ENCODE measurements at places on chromosomes 13 and 19.

DNA sequence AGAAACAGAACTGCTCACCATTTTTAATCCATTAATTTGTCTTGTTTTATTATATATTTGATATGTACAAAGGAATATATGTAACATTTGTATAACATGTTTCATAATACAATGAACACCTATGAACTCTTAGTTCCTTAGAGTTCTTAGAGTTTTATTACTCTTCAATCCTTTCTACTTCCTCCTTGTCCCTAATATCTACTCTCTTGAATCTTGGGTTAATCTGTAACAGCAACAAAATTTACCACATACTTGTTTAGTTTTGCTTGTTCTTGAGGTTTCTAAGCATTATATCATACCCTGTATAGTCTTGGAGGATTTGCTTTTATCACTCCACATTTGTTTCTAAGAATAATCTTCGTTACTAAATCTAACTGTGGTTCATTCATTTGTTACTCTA is 151.4 kb downstream of the PDS5B start:
- no peak for DNase-seq

DNA sequence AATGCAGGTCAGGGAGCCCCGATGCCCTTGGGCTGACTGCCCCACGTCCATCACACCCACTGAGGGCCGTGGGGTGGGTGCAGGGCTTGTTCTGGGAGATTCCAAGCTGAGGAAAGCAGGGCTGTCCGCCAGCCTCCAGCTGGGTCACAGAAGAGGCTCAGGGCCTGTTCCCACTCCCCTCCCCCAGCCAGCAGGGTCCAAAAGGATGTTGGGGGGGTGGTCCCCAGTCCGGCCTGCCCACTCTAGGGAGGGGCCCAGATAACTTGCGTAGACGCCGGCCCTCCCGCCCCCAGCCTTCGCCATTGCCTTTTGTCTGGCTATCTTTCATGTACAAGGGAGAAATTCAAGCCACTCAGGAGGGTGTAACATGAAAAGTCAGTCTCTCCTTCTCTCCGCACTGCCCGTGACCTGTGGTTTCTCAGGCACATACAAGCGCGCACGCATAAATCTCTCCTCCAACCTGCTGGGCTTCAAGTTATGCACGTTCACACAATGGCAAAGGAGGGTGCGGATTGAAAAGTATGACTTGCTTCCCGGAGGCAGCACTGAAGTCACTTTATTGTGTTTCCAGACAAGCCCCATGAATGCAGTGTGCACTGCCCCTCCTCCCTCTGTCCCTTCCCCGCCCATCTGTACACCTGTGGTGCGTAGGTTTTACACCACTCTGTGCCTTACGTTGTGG is 20.2 kb downstream of the CARM1 start:
- no peak for DNase-seq

GRCh38 chr13:75635101-75635827 is 866 bp upstream of the LMO7 start:
- no peak for DNase-seq

GRCh38 chr13:95124959-95125358 is 176.3 kb downstream of the ABCC4 start:
- no peak for DNase-seq

GRCh38 chr19:48393559-48394330 is at the start of gene GRIN2D:
Gene GRIN2D, plus strand, starts transcription at chr19:48393668. Its CDS starts 4,725 bp downstream, at chr19:48398393.
- DNase-seq = no peak

GRCh38 chr13:110281736-110282135 is 25.2 kb downstream of the COL4A1 start:
- DNase-seq = no peak

DNA sequence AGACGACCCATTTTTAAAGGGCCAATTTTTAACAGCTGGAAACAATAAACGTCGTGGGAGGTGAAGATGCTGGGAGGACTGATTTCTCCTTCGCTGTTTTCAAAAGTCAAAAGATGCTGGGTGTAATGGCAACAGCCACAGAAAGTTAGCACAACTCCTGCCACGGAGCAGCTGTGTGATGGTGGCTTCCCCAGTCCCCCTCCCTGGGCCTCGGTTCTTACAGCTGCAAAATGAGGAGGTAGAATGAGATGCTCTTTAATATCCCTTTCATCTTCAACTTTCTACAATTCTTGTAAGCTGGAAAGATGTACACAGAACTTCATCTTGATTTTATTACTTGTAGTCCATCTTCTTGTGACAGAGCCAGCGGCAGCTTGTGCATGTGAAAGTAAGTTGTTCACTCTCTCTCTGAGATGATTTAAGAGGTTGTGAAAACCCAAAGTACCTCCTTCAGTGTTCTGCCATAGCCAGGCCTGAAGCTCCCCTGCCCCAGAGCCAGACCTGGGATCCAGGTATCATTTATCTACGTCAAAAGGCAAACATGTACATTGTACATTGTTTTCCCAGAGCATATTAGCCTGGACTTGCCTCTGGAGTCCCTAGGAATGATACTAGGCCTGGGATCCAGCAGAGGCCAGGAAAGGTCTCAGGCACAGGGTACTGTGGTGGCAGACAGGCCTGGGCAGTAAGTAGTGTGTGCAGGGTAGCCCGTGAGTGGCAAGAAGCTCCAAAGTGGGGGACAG is 3.4 kb upstream of the UBE2L5 start:
- DNase-seq = no peak

GRCh38 chr13:59064042-59064441 is 1099.7 kb downstream of the DIAPH3 start:
- no peak for DNase-seq

DNA sequence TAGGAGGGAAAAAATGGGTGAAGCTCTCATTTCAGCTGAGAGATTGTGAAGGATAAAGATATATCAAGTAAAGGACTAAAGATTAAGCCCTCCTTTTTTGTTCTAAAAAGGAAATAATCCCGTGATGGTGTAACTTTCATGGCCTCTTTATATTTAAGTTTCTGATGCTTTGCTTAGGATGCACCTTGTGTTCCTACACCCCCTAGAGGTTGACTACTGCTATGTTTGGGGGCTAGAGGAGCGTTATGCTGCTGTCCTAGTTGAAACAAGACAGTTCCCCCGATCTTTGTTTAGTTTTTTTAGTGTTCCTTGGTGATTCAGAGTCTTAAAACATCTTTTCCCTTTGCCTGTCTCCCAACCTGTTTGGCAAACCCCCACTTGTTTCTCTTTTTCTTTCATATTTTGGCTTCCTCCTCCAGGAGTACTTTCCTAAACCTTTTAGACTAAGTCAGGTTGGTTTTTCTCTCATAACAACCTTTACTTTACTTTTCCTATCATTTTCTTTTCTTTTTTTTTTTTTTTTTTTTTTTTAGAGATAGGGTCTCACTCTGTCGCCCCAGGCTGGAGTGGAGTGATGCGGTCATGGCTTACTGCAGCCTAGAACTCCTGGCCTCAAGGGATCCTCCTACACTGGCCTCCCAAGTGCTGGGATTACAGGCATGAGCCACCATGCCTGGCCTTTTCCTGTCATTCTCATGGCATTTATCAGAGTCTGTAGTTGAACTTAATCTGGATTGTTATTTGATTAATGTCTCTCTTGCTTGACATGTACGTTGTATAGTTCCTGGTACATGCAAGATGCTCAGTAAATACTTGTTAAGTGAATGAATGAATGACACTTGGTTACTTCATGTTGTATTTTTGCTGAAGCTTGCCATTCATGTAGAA is 2.8 kb downstream of the UBA2 start:
- no peak for DNase-seq

DNA sequence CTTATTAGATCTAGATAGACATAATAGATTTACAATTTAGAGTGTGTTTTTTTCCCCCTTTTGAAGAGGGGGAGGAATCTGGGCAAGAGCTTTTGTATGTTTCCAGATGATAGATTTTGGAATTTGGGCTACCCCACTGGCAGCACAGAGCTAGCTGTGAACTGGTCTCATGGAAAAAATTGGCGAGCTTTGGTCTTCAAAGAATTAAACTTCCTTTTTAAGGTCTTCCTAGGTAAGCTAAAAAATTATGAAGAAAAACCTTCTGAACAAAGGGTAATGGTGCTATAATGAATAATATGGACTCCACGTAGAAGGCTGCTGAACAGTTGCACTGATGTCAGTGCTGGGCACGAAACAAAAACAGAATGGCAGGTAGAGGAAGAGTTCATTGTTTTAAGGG is 109.3 kb downstream of the ZIC5 start:
- DNase-seq = no peak

- DNase-seq = no peak
Measured at GRCh38 chr19:52691737-52692136, 43.1 kb downstream of the ZNF611 start.

GRCh38 chr19:1166872-1167573 is 7.0 kb downstream of the SBNO2 start:
- DNase-seq = no peak

DNA sequence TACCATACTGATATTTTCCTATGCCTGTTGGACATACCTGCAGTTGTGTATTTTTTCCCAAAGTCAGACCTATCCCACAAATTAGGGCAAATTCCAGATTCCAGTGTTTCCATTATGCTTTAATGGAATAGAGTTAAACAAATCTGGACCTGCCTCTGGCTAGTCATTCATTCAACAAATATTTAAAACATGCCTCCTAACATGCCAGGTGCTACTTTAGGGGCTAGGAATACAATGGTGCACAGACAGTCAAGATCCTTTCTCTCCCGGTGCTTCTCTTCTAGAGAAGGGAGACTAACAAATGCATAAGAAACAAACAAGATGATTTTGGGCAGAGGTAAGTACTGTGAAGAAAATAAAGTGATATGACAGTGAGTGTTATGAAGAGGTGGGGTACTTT is 7.5 kb upstream of the WDFY2 start:
- DNase-seq = no peak

DNA sequence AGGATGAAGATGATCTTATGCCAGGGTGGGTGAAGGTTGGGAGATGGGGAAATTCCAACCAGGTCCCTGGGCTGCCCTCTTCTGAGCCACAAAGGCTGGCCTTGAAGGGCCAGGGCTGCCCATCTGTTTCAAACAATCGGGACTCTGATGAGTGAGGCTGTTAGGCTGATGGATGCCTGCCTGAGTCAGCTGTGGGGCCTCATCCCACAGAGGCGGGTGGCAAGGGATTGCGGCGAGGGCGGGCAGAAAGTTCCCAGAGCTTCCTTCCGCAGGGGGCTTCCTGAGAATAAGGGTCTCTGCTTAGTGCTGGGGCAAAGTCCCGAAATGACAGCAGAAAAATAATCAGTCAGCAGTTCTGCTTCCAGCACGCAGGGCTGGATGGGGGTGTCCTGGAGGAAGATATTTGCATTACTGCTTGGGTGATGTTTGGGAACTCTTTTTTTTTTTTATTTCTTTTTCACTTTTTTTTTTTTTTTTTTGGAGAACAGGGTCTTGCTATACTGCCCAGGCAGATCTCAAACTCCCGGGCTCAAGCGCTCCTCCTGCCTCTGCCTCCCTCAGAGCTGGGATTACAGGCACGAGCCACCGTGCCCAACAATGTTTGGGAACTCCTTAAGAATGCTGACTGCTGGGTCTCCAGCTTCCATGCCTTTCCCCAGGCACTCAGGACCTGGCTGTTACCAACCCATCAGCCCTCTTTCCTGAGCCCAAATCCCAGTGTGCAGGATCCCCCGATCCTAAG is 14.1 kb downstream of the SH3GL1 start:
- no peak for DNase-seq

DNA sequence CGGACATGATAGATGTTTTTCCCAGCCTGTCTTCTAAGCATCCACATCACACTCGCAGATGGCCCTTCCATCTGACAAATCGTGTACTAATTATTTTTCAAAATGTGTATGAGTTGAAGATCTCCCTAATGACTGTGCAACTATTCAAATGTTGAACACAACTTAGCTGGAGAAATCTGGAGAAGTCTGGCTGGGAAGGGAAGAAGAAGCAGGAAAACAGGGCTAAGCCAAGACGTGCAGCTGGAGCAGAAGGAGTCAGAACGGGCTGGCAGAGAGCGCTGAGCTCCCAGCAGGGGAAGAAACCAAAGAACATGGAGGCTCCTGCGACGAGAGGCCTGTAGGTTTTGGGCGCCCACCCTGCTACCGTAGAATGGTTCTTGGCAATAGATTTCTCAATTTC is 13.2 kb upstream of the LATS2 start:
- DNase-seq = no peak

DNA sequence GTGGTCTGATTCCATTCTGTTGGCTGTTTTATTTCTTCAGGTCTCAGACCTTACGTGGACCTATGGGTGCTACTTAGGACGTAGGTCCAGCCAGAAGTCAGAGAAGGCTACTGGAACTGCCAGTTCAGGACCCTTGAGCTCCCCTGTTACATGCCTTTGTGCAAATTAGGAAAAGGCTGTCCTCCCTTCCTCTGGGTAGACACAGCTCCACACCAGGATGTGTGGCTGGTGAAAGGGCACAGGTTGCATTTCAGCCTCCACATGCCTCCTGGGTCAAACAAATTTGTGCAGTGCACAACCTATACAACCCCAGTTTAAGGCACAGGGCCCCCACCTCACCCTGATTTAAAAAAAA is 43.9 kb upstream of the MAP3K10 start:
- DNase-seq = no peak

GRCh38 chr13:25886438-25887214 is 165.2 kb downstream of the SHISA2 start:
- no peak for DNase-seq

- DNase-seq = no peak
Measured at GRCh38 chr19:19657397-19657783, 6.1 kb downstream of the ATP13A1 start.

DNA sequence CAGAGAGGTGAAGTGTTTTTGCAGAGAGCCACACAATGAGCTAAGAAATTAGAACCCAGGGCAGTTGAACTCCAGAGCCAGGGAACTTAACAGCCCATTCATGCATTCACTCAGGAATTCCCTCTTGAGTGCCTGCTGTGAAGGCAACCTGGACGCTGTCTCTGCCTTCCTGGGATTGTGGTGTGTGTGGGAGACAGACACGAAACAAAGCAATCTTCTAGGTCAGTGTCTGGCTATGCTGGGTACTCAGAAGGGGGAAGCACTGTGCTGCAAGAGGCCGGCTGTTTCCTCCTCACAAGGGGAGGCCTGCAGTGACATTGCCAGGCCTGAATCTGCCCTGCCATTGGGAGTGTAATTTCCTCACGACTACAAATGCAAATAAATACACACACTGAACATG is 9.7 kb downstream of the BCKDHA start:
- no peak for DNase-seq

DNA sequence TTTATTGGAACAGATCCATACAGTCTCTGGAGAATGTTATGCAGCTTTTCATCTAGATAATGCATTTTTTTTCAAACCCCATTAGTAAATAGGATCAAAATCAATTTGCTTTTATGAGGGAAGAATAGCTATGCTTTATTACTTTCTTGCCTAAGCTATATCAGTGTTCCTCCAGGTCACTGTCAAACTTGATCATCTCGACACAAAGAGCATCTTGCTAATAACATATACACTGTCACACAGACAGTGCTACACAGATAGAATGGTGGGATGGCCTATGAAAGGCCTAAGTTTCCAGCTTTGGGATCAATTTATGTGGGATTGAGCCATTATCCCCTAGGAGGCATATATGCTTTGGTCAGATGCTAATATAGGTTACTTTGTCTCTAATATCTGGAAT is 862.9 kb upstream of the SPRY2 start:
- DNase-seq = no peak

- no peak for DNase-seq
Measured at GRCh38 chr13:23344931-23345595, 88.4 kb downstream of the SACS start.
